ENCODE measurements at places on chromosomes 11 and 22. TPM values are rescaled to one million over a fixed set of nuclear protein-coding genes. Genes with fewer than 3 reads are reported as not detected.

DNA sequence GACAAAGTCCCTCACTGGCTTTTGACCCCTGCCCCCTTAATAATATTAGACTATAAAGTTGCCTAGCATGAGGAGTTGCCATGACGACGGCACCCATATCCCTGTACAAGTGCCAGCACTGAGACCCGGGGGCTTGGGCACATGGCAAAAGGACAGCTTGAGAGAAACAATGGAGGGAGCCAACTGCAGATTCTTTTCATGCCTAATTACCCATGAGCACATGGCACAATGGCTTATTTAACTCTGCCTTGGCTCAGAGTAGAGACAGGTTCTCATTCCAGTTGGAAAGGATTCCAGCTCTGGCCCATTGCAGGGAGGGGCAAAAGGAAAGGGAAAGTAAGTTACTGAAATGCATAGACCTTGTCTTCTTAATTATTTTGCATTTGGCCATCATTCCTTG is 261.2 kb upstream of the UBASH3B start:
- H3K4me3 ChIP-seq, result no peak overlapping the region
- no peaks in the 10 kb centered on the region for H3K36me3 ChIP-seq
- DNase-seq, result no peak
- no peaks in the 10 kb centered on the region for H3K4me1 ChIP-seq
- no peak overlapping the region for H3K27ac ChIP-seq

DNA sequence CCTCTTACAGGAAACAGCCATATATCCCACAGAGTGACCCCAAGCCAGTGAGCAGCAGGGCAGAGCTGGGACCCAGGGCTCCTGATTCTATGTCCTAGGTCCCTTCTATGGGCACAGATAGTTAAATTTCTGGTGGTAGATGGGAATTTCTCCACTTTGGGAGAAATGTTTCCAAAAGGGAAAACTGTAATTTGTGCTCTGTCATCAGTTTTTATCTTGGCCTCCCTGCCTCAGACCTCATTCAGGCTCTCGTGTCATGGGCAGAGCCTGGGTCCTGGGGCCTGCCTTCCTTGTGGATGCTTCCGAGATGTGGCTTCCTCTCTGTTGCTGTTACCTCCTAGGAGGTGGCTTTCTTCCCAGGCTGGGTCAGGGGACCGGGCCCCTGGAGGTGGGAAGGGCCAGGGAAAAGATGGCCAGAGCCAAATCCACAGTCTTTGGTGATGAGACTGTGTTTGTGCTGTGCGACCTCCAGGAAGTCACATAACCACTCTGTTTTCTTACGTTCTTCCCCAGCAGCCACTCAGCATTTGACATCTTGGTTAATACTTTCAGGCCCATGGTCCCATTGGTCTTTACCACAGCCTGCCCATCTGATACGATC is 8.6 kb downstream of the LRRC32 start:
- no peak for DNase-seq
- H3K36me3 ChIP-seq, result no peaks in the 10 kb centered on the region

DNA sequence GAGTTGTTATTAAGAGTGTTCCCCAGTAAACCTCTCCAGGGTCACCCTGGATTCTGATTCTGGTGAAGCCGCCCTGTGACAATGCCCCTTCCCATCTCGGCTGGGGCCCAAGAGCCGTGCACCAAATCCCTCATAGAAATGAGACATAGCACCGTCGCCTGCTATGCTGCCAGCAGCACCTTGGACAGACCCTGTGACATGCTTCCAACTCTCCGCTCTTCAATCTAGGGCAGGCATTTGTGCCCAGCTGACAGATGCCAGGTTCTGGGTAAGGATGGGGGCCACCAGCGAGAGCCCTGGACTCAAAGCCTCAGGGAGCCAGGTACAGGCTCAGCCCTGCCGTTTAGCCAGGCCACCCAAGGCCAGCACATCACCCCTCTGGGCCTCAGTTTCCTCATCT is 55.8 kb upstream of the TCF20 start:
- no peak overlapping the region for H3K27ac ChIP-seq
- DNase-seq, result no peak
- H3K4me3 ChIP-seq, result no peak overlapping the region

DNA sequence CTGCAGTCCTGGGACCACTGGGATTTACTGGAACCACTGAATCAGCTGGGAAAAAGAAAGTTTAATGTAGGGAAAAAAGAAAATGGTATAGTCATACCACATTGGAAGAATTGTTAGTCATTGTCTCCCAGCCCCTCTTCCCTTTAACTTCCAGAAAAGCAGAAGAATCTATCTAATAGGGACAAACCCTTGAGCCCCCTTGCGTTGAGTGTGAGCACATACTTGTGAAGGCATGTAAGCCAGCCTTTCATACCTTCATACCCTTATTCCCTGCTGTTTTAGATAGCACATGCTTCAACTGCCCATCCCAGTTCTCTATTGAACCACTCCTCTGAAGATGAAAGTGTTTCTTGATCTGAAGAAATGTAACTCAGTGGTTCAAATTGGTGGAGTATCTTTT is 6.6 kb downstream of the TREH start:
- no peak overlapping the region for H3K4me3 ChIP-seq
- H3K36me3 ChIP-seq, result no peaks in the 10 kb centered on the region
- no peak for DNase-seq
- no peaks in the 10 kb centered on the region for H3K27me3 ChIP-seq

GRCh38 chr22:33400891-33401290 is 342.7 kb upstream of the SYN3 start:
- no peak for DNase-seq
- H3K4me3 ChIP-seq, result no peak overlapping the region
- no peaks in the 10 kb centered on the region for H3K36me3 ChIP-seq
- H3K27ac ChIP-seq, result no peak overlapping the region
- no peaks in the 10 kb centered on the region for H3K27me3 ChIP-seq

GRCh38 chr11:12353534-12353933 is 23.8 kb upstream of the PARVA start:
- DNase-seq, result no peak
- no peaks in the 10 kb centered on the region for H3K27me3 ChIP-seq
- no peak overlapping the region for H3K4me3 ChIP-seq
- H3K27ac ChIP-seq, result no peak overlapping the region
- peaks cover 5% of the 10 kb centered on the region for H3K4me1 ChIP-seq

DNA sequence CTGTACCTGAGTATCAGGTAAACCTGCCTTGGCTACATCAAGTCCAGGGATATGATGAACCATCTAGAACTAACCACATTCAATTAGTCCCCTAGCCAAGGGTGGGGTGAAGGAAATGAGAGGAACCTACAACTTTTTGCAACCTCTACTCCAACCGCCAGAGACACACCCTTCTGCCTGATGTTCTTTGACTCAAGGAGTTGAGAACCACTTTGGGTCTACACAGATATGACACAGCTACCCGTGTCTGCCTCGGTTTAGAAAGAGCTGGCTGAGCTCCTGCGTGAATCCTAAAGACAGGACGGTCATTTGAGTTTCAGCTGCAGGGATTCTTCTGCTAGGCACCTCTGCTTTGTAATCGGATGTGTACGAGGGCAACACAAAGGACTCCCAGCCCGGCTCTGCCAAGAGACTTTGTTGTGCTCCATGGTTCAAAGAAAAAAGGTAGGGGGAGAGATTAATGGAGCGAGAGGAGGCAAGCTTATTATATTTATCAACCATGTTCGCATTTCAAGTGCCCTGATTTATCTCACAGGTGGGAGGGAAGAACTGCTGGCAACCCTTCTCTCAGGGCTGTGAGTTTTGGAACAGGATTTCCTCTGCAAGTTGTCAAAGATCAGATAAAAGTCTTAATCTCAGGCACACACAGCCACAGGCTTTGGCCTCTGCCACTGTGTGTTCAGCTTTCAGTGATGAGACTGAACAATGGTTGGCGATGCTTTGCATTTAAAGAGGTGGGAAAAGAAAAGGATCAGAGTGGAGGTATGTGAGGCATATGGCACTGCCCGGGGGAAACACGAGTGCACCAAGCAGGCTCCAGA is 35.1 kb downstream of the FLI1 start:
- peaks cover 74% of the 10 kb centered on the region for H3K4me1 ChIP-seq
- no peak overlapping the region for H3K4me3 ChIP-seq
- peak; percentile 27 for DNase-seq

DNA sequence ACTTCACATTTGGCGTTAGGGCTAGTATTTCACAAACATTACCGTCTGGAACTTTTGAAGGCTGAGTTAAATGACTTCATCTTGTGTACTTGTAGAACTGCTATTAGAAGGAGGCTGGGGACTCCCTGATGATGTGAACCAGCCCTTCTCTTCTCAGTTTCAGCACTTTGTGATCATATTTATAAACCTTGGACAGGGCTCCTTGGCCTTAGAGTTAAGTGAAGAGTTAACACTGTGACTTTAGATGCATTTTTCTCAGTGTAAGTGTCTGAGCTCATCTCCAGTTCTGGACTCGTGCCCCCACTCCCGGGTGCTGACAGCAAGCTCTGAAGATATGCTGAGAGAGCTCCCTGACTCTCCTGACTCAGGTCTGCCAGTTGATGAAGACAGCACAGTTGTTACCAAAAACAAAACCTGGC is 8.4 kb downstream of the MIAT start:
- peaks cover 39% of the 10 kb centered on the region for H3K27me3 ChIP-seq
- no peak for DNase-seq
- H3K4me3 ChIP-seq, result no peak overlapping the region
- no peaks in the 10 kb centered on the region for H3K36me3 ChIP-seq

GRCh38 chr11:71421392-71421950 is 26.7 kb downstream of the DHCR7 start:
- H3K4me3 ChIP-seq, result no peak overlapping the region
- H3K27me3 ChIP-seq, result no peaks in the 10 kb centered on the region
- no peaks in the 10 kb centered on the region for H3K36me3 ChIP-seq

DNA sequence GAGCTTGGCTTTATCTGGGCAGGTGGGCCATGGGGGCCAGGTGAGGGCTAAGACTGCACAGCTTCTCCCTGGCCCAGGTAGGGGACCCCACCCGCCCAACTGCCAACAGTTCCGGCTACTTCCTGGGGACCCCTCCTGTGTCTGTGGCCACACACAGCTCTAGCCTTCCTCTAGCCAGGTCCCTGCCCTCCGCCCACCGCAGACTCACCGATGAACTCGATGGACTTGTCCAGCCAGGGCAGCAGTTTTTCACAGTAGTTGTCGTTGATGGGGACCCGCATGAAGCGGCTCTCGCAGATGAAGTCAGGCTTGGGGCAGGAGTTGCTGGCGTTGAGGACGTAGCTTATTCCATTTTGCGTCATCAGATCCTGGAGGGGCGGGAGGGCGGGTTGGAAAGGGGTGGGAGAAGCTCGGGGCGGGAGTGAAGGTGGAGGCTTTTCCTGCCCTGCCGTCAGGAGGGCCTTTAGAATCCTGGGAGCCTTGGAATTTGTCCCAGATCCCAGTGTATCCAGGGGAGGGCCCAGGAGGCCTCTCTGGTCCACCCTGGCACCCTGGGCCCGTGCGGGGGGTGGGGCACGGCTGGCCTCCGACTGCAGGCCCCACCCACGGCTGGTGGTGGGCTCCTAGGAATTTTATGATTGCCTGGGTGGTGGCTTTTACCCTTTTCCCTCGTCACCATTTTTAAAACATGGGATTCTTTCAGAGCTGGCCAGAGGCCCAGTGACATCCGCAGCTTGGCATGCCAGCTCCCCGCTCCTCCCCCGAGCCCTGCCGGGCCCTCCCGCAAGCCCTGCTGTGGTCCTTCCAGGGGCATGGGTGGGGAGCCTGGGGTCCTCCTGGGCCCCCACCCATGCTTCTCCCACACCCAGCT is 13.9 kb downstream of the DUSP8 start:
- H3K4me1 ChIP-seq, result peaks cover 47% of the 10 kb centered on the region
- no peaks in the 10 kb centered on the region for H3K36me3 ChIP-seq
- peak; percentile 76 for DNase-seq
- H3K27me3 ChIP-seq, result no peaks in the 10 kb centered on the region
- peak overlapping the region; percentile 87 for H3K27ac ChIP-seq

- no peak overlapping the region for H3K27ac ChIP-seq
- no peaks in the 10 kb centered on the region for H3K36me3 ChIP-seq
- DNase-seq, result no peak
- peaks cover 80% of the 10 kb centered on the region for H3K4me1 ChIP-seq
- no peak overlapping the region for H3K4me3 ChIP-seq
These were observed 5.9 kb upstream of the C11orf91 start for GRCh38 chr11:33706546-33706945.

DNA sequence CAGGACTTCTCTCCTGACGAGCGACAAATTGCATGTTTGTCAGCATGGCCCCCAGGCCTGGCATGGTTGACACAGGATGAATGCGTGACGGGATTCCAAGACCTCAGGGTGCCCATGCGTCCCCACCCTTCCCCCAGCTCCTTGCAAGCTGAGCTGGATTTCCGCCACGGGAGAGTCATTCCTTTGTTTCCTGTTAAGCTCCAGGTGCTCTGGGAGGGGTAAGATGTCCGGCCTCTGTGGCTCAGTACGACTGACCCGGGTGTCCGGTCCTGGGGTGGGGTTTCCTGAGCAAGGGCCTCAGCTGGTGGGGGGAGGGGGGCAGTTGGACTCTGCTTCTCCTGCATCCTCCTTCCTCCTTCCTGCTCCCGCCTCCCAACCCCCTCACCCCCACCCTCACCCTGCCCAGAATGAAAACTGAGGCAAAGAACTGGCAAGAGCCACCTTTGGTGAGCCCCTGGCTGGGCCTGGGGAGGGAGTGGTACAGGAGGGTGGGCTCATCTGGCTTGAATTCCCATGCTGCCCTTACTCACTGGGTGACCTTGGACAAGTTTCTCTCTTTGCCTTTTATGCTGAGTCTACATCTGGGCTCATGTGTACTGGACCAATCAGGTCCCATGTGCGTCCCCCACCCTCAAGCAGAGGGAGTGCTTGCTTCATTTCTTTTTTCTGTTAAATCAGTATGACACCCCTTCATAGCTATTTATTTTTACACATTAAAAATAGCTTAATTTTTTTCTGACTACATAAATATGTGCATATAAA is 2.5 kb downstream of the CDC42EP2 start:
- H3K27ac ChIP-seq, result peak overlapping the region; percentile 99
- H3K4me3 ChIP-seq, result peak overlapping the region; percentile 85
- peaks cover 30% of the 10 kb centered on the region for H3K36me3 ChIP-seq
- no peaks in the 10 kb centered on the region for H3K27me3 ChIP-seq
- DNase-seq, result peak; percentile 76

- peaks cover 14% of the 10 kb centered on the region for H3K4me1 ChIP-seq
- no peaks in the 10 kb centered on the region for H3K27me3 ChIP-seq
- H3K4me3 ChIP-seq, result peak overlapping the region; percentile 49
- H3K36me3 ChIP-seq, result no peaks in the 10 kb centered on the region
- DNase-seq, result no peak
- H3K27ac ChIP-seq, result peak overlapping the region; percentile 91
These were observed 635 bp downstream of the C11orf21 start for GRCh38 chr11:2300936-2301630.

Gene PATE4
- not detected for total RNA-seq

Gene FXYD6
- total RNA-seq, result 40.3 TPM

Gene RNF215
- 5.4 TPM for total RNA-seq

Gene ZDHHC13
- total RNA-seq, result 6.0 TPM

Gene DLG2
- 6.5 TPM for total RNA-seq

Gene SF3B2
- 77.1 TPM for total RNA-seq
